Ascending aorta (tissue), 2 donors: ENCODE measurements at places on chromosomes 12 and 14.
A peak's percentile ranks its signal among the peaks of the same experiment; 100 is the strongest.

- no peaks in the 10 kb centered on the region for H3K27me3 ChIP-seq
- no peaks in the 10 kb centered on the region for H3K36me3 ChIP-seq
- no peak for DNase-seq
- H3K4me1 ChIP-seq: no peaks in the 10 kb centered on the region
Observed at GRCh38 chr14:30471980-30472379, 87.0 kb upstream of the G2E3 start.

DNA sequence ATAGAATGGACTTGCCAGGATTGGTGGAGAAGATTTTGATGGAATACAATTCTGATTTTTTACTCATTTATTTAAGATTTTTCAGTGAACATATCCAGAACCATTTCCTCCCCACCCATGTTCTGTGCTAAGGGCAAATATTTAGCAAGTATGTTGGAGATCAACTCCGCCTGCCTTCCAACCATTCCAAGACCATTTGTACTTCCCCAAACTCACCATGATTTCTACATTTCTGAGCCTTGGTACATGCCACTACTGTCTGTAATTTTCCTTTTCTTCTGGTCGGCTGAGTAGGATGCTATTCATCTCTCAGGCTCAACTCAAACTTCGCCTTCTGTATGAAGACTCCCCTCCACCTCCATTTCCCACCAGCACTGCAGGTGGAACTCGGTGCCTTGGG, 150.6 kb downstream of the NTF3 start:
- no peak for DNase-seq
- no peak overlapping the region for H3K4me3 ChIP-seq
- no peaks in the 10 kb centered on the region for H3K36me3 ChIP-seq
- peak overlapping the region; percentile 44 for H3K27ac ChIP-seq

DNA sequence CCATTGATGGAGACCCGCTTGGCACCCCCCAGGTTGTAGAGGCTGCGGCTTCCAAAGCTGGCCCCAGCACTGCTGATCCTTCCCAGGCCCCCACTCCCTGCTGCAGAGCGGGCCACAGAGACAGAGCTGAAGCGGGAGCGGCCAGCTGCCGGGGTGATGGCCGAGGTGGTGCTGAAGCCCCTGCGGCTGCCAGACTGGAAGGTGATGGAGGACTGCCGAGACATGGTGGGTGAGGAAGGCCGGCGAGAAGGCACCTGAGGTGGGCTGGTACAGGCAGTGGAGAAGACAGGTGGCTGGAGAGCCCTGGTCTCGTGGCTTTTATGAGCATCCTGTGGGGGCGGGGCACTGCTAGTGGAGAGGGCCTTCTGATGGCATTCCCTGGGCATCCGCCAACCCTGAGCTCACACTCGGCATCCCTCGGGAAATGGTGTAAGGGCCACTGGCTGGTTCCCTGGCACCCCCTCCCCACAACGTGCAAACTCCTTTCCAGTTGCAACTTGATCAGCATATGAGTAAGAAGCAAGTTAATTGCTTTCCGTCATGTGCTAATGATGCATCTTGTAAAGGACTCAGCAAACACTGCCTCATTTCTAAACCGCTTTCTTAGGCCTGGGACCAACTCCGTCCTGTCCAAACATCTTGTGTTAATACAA, at the start of gene KRT75:
TSS of gene KRT75 (minus strand) at position 291 of the 653 bp plus-strand sequence. CDS start at position 224, 67 bp downstream.
- H3K36me3 ChIP-seq: no peaks in the 10 kb centered on the region
- H3K27ac ChIP-seq: no peak within 1 kb of the TSS
- no peak within 1 kb of the TSS for H3K4me3 ChIP-seq
- no peaks in the 10 kb centered on the region for H3K27me3 ChIP-seq
- no peak for DNase-seq

GRCh38 chr12:15265875-15266274, 44.7 kb upstream of the RERG start:
- no peaks in the 10 kb centered on the region for H3K36me3 ChIP-seq
- no peak for DNase-seq
- H3K4me3 ChIP-seq: no peak overlapping the region
- H3K27ac ChIP-seq: no peak overlapping the region

GRCh38 chr14:106691601-106692291, 1165.4 kb downstream of the TMEM121 start:
- no peaks in the 10 kb centered on the region for H3K36me3 ChIP-seq
- H3K4me1 ChIP-seq: no peaks in the 10 kb centered on the region
- no peak overlapping the region for H3K4me3 ChIP-seq

GRCh38 chr12:102300824-102301461, 103.3 kb upstream of the PMCH start:
- H3K36me3 ChIP-seq: no peaks in the 10 kb centered on the region
- no peaks in the 10 kb centered on the region for H3K27me3 ChIP-seq
- H3K4me1 ChIP-seq: no peaks in the 10 kb centered on the region
- no peak overlapping the region for H3K4me3 ChIP-seq
